ENCODE measurements at places on chromosomes 11 and 22. TPM values are rescaled to one million over a fixed set of nuclear protein-coding genes. Genes with fewer than 3 reads are reported as not detected.

MAPK11 gene
- 7.0 TPM for total RNA-seq

GRK2 gene
- 37.5 TPM for total RNA-seq

VPREB1 gene
- not detected for total RNA-seq

SLC25A18 gene
- total RNA-seq = 0.45 TPM

LIF gene
- 20.1 TPM for total RNA-seq

KCNJ1 gene
- not detected for total RNA-seq

KDM2A gene
- 40.0 TPM for total RNA-seq

PDE2A gene
- total RNA-seq = 2.3 TPM

LAMTOR1 gene
- total RNA-seq = 155 TPM

FAM180B gene
- not detected for total RNA-seq

OR6T1 gene
- total RNA-seq = not detected

CAPN5 gene
- total RNA-seq = 11.9 TPM

CCDC81 gene
- 0.20 TPM for total RNA-seq

P2RX3 gene
- 0.29 TPM for total RNA-seq

TMEM151A gene
- total RNA-seq = 1.9 TPM

ACRV1 gene
- not detected for total RNA-seq

CASP12 gene
- not detected for total RNA-seq

CNTN5 gene
- not detected for total RNA-seq

PRG2 gene
- not detected for total RNA-seq

DENND6B gene
- 2.7 TPM for total RNA-seq

OR52N4 gene
- total RNA-seq = not detected

PKNOX2 gene
- total RNA-seq = not detected

OR51I1 gene
- not detected for total RNA-seq

PRMT3 gene
- 33.8 TPM for total RNA-seq

CYTH4 gene
- total RNA-seq = 0.56 TPM

C22orf15 gene
- total RNA-seq = not detected

MED17 gene
- total RNA-seq = 21.3 TPM

OR8D4 gene
- not detected for total RNA-seq
